Left renal cortex interstitium (tissue), 4 donors: ENCODE measurements at places on chromosomes 3 and 15. TPM values are rescaled to one million over a fixed set of nuclear protein-coding genes. Genes with fewer than 3 reads are reported as not detected.

RASL12 gene
- 7.4 TPM for polyA plus RNA-seq

ISLR2 gene
- polyA plus RNA-seq = 1.1 TPM

NEDD4 gene
- 14.7 TPM for polyA plus RNA-seq

DNA sequence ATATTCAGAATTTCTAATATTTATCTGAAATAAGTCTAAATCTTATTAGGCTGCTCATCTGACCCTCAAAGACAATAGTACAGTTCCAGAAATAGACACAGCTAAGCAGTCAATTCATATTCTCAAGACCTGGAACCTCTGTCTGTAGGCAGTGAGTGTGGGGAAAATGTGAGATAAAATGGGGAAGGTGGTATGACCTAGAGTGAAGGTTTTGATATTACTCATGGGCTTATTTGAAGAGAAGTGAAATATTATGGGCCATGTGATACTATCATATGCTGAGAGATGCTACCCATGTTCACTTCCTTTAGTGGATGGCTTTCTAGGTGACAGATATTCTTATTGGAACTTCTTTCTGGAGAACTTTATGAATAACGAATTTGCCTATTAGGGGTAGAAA lies 33.5 kb downstream of the TGFBR2 start:
- DNase-seq = no peak

DNA sequence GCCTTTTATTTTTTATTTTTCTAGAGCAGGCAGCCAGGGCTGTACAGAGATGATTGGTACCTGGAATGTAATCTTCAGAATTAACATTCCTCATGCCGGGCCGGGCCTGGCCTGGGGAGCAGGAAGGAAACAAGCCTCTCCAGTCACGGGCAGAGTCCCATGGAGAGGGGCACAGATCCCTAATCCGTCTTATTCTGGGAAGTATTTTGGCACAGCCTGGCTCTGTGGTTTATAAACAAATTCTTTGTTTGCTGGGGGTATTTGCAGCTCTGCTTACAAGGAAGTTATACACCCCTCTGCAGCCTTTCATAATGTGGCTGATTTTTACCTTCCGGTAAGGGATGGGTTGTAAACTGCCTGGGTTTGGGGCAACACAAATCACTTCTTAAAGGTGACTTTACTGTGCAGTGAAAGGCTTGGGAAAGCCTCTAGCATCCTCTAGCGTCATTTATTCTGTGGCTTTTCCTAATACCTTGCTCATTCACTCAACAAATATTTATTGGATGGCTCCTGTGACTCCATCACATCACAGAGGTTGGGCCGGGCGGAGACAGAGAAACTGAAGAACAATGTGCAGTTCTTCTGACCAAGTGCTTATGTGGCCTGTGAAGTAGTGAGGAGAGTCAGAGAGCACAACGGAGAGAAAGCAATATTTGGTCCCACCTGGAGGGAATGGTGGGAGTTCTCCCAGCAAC lies 2.7 kb downstream of the SLC6A20 start:
- no peak for DNase-seq

ARGFX gene
- polyA plus RNA-seq = not detected

GRCh38 chr15:71592203-71592602 lies 218.2 kb upstream of the NR2E3 start:
- no peak for DNase-seq

DNA sequence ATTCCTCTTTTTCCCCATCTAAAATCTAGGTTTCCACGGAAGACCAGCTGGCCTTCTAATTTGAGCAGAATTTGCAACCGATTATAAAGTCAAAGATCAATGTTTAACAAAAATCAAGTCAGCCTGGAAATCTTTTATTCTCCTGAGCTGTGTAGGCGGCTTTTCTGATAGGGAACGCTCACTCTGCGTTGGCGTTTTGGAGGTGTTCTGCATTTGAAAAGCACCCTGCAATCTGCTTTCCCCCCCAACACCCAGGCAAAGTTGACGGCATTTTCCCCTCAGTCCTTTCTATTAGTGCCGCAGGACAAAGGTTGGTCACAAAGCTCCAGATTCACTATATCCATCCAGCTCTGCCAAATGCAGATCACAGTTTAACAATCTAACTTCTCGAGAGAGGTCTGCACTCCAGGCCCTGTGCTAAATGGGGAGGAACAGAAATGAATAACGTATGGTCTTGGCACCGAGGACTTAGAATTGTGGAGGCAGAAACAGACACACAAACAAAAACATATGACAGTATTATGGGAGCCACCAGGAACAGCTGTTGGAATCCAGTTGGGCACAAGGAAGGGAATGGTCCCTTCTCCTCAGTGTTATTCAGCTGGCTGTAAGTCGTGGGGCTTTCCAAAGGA lies 50.4 kb upstream of the LARS2 start:
- no peak for DNase-seq
